CD8-positive, alpha-beta memory T cell (primary cell): ENCODE measurements at places on chromosomes 6 and 20. TPM values are rescaled to one million over a fixed set of nuclear protein-coding genes. Genes with fewer than 3 reads are reported as not detected.
A peak's percentile ranks its signal among the peaks of the same experiment; 100 is the strongest.

SLC17A1 gene
- total RNA-seq = not detected

LGSN gene
- total RNA-seq = not detected

SOBP gene
- 1.0 TPM for total RNA-seq

SAMD3 gene
- total RNA-seq = 14.5 TPM

DNA sequence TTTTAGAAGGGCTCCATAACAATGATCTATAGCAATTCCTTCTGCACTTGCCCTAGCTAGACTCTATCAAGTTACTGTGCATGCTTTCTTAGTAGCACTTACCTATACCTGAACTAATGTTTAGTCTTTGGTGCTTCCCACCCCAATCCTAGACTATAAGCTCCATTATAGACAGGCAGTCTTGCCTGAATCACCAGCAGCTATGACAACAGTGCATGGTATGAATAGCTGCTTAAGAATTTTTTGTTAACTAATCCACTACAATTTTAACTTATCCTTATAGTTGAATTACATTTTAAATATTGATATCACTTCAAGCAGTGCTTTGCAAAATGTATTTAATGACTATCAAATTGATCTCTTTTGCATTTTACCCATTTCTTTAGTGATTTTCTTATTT, 164.3 kb downstream of the RPS12 start:
- DNase-seq = no peak
- H3K4me3 ChIP-seq = no peak overlapping the region
- no peaks in the 10 kb centered on the region for H3K36me3 ChIP-seq
- H3K27ac ChIP-seq = no peak overlapping the region
- H3K27me3 ChIP-seq = no peaks in the 10 kb centered on the region
- no peaks in the 10 kb centered on the region for H3K4me1 ChIP-seq

DNA sequence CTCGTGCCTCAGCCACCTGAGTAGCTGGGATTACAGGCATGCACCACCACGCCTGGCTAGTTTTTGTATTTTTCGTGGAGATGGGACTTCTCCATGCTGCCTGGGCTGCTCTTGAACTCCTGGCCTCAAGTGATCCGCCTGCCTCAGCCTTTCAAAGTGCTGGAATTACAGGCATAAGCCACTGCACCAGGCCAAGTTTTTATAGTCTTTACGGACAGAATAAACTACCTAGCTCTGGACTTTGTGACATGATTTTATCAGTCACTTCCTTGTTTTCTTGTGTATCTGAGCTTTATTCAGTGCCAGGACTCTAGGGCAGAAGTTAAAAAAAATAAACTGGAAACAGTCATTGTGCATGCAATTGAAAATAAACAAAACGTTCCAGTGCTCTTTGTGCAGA, 46.7 kb upstream of the RALGAPA2 start:
- H3K4me3 ChIP-seq = no peak overlapping the region
- H3K4me1 ChIP-seq = no peaks in the 10 kb centered on the region
- H3K36me3 ChIP-seq = no peaks in the 10 kb centered on the region
- H3K27me3 ChIP-seq = no peaks in the 10 kb centered on the region

DNA sequence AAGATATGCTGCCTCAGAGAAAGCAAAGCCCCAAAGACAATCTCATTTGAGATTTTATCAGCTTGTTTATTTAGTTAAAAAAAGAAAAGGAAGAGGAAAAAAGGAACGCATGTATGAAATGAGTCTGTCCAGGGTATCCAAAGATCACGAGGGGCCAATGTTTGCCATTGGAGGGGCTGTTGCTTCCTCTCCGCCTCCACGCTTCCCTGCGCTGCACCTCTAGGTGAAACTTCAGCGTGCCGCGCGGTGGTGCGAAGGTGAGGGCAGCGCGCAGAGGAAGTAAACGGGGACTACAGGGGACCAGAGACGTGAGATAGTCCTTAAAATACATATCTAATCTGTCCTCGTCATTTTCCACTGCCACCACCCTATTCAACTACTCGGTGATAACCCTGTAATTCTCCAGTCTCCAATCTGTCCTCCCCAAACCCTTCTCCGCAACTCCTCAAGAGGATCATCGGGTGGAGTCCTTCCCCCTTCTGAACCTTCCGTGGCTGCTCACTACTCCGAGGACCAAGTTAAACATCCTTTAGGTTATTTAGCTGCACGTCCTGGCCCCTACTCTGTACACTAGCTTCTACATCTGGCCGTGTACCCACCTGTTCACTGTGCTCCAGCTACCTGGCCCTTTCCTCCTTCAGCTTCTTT, 1.1 kb upstream of the DCBLD1 start:
- peak; percentile 54 for DNase-seq
- no peaks in the 10 kb centered on the region for H3K36me3 ChIP-seq
- no peak overlapping the region for H3K27ac ChIP-seq
- H3K4me3 ChIP-seq = peak overlapping the region; percentile 55

DNA sequence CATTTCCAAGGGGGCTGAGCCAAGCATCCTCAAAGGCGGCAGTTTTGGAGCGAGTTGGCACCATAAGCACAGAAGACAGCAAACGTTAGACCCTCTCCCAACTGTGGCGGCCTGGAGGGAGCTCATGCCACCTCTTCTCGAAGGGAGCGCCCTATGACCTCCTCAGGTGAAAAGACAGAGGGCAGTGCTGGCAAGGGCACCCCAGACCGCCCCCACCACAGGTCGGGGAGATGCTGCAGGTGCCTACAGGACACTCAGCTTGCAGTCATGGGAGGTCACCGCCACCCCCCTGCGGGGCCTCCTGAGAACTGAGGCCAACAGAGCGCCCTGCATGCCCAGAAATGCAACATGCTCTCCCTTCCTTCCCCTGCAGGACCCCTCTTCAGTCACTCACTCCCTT, 45.1 kb upstream of the BHLHE23 start:
- H3K27me3 ChIP-seq = no peaks in the 10 kb centered on the region
- no peak overlapping the region for H3K27ac ChIP-seq
- peak; percentile 33 for DNase-seq

- H3K36me3 ChIP-seq = no peaks in the 10 kb centered on the region
- no peaks in the 10 kb centered on the region for H3K27me3 ChIP-seq
- peak; percentile 96 for DNase-seq
- peaks cover 6% of the 10 kb centered on the region for H3K4me1 ChIP-seq
- peak overlapping the region; percentile 75 for H3K27ac ChIP-seq
Measured at GRCh38 chr6:26568601-26569432, 27.9 kb upstream of the ABT1 start.

DNA sequence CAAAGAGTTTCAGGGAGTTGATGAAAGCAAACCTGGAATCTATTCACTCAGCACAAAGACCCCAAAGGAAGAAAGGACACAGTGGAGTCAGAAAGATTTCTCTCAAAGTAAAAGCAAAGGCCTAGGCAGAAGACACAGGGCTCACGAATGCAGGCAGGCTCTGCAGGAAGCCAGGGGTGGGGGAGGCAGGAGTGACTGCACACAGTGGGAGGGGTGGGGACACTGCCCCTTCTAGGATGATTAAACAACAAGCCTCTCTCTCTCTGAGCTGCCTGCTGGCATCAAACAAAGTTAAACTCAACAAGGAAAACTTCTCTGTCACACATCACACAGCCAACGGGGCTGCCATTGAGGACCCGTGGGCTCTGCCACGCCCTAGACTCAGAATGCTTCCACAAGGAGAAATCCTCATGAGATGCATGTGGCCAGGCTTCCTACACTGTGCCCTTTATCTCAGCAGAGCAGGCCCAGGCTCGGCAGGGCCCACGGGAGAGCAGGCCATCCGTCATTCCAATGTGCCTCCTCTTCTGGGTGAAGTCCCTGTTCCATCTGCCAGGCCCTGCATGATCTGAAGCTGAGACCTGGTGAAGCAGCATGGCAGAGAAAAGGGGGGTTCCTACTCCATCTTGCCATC, 70.1 kb downstream of the RAMACL start:
- no peaks in the 10 kb centered on the region for H3K27me3 ChIP-seq
- no peak for DNase-seq
- no peak overlapping the region for H3K4me3 ChIP-seq
- no peaks in the 10 kb centered on the region for H3K36me3 ChIP-seq
- no peaks in the 10 kb centered on the region for H3K4me1 ChIP-seq
- no peak overlapping the region for H3K27ac ChIP-seq
